ENCODE measurements at places on chromosomes 3 and 15. TPM values are rescaled to one million over a fixed set of nuclear protein-coding genes. Genes with fewer than 3 reads are reported as not detected.

DOCK3 gene
- total RNA-seq, result 0.38 TPM

GP5 gene
- total RNA-seq, result not detected

CHCHD6 gene
- 18.9 TPM for total RNA-seq

CAND2 gene
- 0.40 TPM for total RNA-seq

C3orf85 gene
- total RNA-seq, result not detected

ADAM10 gene
- total RNA-seq, result 116 TPM

ALDH1A2 gene
- 0.33 TPM for total RNA-seq

PLA1A gene
- 0.27 TPM for total RNA-seq

CELSR3 gene
- total RNA-seq, result 4.7 TPM

SYNM gene
- total RNA-seq, result 40.0 TPM

ITGB5 gene
- 422 TPM for total RNA-seq

VIPR1 gene
- 0.90 TPM for total RNA-seq

GOLIM4 gene
- 18.9 TPM for total RNA-seq

C3orf20 gene
- 0.03 TPM for total RNA-seq

ST6GAL1 gene
- 2.1 TPM for total RNA-seq

C3orf22 gene
- total RNA-seq, result not detected

CHAC1 gene
- total RNA-seq, result 7.5 TPM

THSD4 gene
- total RNA-seq, result 21.4 TPM

CAMK2N2 gene
- total RNA-seq, result 1.3 TPM

CRYGS gene
- 0.44 TPM for total RNA-seq

ALDH1A3 gene
- 26.0 TPM for total RNA-seq

ZMYND10 gene
- 1.1 TPM for total RNA-seq

DPPA4 gene
- total RNA-seq, result not detected

ACAD11 gene
- 5.0 TPM for total RNA-seq
